ENCODE measurements at places on chromosomes 4 and X. TPM values are rescaled to one million over a fixed set of nuclear protein-coding genes. Genes with fewer than 3 reads are reported as not detected.

Gene HTR2C
- polyA plus RNA-seq: 11.2 TPM

Gene BANK1
- 0.95 TPM for polyA plus RNA-seq

GRCh38 chr4:7569810-7570783 is 135.4 kb upstream of the PSAPL1 start:
- no peaks in the 10 kb centered on the region for H3K36me3 ChIP-seq
- no peak overlapping the region for H3K27ac ChIP-seq
- H3K27me3 ChIP-seq: no peaks in the 10 kb centered on the region
- no peak overlapping the region for H3K4me3 ChIP-seq
- no peak for DNase-seq

GRCh38 chr4:189988877-189989431 is 38.1 kb downstream of the FRG2 start:
- no peaks in the 10 kb centered on the region for H3K4me1 ChIP-seq
- no peak overlapping the region for H3K4me3 ChIP-seq
- DNase-seq: no peak
- no peaks in the 10 kb centered on the region for H3K36me3 ChIP-seq
- no peak overlapping the region for H3K27ac ChIP-seq

Data from spinal cord (tissue), 10 donors.